ENCODE measurements at places on chromosomes 4 and X. TPM values are rescaled to one million over a fixed set of nuclear protein-coding genes. Genes with fewer than 3 reads are reported as not detected.

Gene AMTN
- not detected for total RNA-seq

Gene LRAT
- total RNA-seq: 2.6 TPM

Gene XAGE1A
- not detected for total RNA-seq

Gene FANCB
- total RNA-seq: 6.2 TPM

Gene SYTL4
- total RNA-seq: 5.2 TPM

Gene VSIG4
- 35.5 TPM for total RNA-seq

Gene MAGEA2
- not detected for total RNA-seq

Gene CNGA2
- total RNA-seq: not detected

Gene HEPH
- total RNA-seq: 2.4 TPM

Gene GIMD1
- total RNA-seq: not detected

GRCh38 chr4:24639714-24640113, 55.4 kb upstream of the DHX15 start:
- DNase-seq: no peak

DNA sequence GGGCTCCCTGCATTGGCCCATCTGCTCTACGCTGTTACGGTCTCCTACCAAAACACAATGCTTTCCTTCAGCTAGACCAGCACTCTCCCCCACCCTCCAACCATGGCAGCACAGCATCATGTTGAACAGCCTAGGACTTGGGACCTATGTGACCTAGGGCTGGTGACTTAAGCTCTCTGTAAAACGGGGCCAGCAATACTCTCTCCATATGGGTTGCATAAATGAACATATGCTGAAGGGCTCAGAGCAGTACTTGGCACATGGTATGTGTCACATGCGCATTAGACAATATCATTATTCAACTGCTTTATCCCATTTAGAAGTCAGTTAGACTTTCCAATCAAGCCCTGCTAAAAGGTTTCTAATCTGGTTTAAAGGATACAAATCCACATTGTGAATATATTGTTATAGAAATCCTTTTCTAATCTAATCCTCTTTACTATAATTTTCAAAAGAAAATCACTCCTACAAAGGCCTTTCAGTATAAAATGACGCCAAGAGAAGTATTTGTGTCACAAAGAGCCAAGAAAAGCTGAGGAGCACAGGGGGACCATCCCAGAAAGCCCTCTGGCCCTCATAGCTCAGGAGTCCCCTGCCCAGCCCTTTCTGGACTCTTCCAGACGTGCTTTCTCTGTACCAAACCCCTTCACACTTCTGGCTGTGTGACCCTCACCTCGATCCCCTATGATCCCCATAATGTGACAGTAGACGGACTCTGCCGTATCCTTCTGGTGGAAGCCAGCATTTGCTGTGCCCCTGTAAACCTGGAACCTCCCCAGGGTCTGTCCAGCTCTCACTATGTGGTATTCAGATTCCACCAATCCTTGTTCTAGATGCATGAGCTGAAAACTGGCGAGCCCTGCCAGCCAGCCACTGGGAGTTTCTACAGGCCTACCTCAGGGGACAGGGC, 42.3 kb downstream of the NSG1 start:
- DNase-seq: no peak

DNA sequence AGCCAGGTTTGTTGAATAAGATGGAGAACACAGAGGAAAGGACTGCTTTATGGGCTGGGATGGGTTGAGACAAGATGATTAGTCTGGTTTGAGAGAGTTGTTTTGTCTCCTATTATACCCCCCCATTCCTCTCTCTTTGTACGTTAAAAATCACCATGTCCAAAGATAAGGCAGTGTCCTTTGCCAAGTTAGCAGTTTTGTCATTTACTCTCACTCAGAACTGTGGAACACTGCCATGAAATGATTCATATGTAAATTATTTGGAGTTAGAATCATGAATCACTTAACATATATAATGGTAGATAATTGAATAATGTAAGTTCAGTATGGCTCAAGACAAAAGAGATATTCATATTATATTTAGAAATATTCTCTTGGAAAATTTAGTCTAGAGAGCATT, 151.3 kb downstream of the DCLK2 start:
- DNase-seq: no peak

DNA sequence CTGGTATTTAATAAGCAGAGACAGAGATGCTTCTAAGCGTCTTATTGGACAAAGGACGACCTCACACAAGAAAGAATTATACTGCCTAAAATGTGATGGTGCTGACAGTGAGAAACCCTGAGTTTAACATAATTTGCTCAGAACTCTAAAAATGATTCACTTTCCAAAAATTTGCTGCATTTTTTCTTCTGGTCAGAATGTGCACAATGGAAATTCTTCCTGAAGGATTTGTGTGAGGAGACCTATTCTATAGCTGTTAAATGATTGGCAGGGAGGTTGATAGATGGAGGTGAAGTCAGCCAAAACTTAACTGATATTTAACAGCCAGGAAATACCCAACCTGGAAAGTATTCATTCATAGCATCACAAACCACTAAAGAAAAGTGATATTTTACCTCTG, 1.7 kb downstream of the MAGEC3 start:
- DNase-seq: no peak

DNA sequence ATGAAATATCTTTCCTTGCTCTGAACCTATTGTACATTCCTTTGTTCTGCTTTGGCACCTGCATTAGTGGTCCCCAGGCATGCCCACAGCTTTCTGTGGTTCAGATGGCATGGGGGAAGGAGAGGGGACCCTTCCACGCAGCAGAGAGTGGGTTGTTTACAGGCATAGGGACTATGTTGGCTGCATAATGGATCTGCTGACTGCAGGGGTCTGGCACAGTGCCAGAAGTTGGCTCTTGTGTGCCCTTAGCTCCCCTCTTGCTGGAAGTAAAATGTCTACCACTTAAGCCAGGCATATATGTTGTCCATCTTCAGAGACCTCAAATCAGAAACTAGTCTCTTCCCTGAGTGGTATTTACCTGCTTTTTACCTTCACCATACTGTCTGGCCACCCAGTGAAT, 651.9 kb upstream of the PCDH7 start:
- no peak for DNase-seq

GRCh38 chr4:34649716-34650115, 1594.6 kb downstream of the ARAP2 start:
- no peak for DNase-seq

- peak; percentile 31 for DNase-seq
Measured at GRCh38 chr4:61200187-61200915, at the start of gene ADGRL3. Gene ADGRL3 (plus strand): TSS chr4:61200326.

DNA sequence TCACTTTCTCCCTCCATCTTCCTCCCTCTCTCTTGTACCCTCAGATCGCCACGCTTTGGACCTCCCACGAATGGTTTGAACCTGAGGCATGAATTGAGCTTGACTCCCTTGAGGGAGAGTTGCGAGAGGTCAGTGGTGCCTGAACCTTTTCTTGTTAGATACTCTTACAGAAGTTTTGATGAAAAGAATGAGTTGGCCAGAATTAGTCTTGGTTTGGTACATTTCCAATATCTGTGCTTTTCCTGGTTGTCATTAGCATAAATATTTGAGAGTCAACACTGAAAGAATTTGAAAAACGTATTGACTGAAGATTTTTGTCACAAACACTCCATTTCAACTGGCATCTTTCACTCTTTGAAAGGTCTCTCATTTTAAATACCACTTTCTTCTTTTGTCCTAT, 510.6 kb upstream of the DIPK2B start:
- no peak for DNase-seq

DNA sequence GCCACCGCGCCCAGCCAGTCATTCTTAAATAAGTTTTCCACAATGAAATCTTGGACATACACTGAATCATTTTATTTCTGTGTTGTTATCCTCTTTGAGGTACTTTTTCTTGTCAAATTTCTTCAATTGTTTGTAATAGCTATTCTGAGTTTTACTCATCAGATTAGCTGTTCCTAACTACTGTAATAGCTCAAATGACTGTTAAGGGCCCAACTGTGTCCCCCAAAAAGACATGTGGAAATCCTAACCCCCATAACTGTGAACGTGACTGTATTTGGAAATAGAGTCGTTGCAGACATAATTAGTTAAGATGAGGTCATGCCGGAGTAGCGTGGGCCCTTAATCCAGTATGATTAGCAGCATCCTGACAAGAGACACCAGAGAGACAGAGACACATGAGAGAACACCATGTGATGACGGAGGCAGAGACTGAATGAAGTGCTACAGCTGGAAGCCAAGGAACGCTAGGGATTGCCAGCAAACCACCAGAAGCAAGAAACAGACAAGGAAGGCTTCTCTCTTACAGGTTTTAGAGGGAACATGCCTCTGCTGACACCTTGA, 22.9 kb downstream of the ACOT9 start:
- no peak for DNase-seq

- DNase-seq: no peak
Measured at GRCh38 chr4:19438233-19438632, 813.5 kb upstream of the SLIT2 start.

DNA sequence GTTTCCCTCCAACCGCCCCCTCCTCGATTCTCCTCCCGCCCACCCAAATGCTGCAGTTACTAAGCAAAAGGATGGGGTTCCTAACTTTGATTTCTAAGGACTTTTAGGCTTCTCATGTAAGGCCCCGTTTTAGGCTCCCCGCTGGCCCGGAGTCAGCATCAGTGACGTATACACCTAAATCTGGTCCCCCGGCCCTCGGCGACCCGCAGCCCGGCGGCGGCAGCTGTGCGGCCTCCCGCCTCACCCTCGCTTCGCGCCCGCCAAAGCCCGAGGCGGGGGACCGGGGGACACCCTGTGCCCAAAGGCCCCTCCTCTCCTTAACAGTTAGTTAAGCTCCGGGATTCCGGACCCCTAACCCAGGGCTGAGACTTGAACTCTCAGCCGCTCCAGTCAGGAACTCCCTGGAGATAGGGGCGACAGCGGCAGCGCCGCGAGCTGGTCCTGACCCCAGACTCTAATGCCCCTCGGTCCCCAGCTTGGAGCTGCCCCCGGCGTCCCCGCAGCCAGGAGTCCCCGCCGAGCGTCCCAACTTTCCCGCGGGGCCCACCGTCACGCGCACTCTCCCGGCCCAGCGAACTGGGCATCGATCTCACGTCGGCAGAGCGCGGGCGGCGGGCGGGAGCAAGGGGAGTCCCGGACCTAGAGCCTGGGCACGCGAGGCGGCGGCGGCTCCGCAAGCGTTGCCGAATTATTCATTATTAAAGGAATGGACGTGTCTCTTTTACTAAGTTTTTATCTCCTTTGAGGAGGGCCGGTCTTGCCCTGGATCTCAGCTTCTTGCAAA, 1.5 kb upstream of the NR3C2 start:
- DNase-seq: no peak

DNA sequence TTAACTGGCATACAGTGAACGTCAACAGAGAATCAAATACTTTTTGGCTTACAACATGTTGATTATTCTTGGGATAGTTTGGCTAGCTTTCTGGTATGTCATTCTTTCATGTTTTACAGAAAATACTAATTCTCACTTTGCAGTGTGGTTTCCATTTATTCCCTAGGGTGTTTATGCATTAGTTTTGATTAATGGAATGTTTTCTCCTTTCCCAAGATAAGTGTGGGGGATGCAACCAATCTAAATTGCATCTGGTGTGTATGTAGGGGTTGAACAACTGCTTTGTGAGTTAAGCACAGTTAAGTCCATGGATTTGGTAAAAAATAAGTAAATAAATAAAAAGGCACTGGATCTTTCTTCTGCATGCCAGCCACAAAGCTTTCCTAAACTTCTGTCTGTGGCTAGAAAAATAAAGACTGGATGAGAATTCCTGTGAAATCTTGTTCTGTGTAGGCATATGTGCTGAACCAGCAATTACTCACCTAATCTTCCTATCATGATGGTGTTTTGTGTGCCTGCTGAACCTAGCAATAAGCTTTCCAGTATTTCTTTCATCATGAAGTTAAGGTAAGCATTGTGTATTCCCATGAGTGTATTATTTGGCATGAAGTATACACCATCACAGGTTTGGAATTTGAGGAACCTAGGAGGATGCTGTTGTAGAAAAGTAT, 50.6 kb upstream of the TENM3 start:
- no peak for DNase-seq

GRCh38 chr4:124018383-124019317, 622.1 kb downstream of the SPRY1 start:
- peak; percentile 35 for DNase-seq

- DNase-seq: no peak
Measured at GRCh38 chrX:151912780-151913179, at the start of gene MAGEA4. Gene MAGEA4 (plus strand): TSS chrX:151912889. CDS start chrX:151923665, 10,776 bp downstream.

- no peak for DNase-seq
Measured at GRCh38 chr4:18404642-18405041, 383.1 kb upstream of the LCORL start.

GRCh38 chr4:152700151-152700550, 20.4 kb upstream of the TMEM154 start:
- no peak for DNase-seq

- DNase-seq: no peak
Measured at GRCh38 chr4:87677731-87678130, 27.7 kb downstream of the DMP1 start.

DNA sequence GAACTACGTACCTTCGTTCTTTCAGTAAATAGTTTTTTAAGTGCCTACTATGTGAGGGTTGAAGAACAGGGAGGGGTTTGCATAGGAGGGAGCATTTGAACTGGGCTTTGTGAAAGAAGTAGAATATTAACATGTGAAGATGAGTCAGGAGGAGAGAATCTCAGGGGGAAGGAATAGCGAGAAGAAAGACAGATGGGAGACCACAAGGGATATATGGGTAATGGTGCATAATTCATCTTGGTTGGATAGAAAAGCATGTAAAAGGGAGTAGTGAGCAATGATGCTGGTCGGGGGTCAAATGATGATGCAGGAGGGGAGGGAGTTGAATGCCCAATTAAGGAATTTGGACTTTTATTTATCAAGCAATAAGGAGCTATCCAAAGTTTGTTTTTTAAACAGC, 52.7 kb downstream of the TMEM164 start:
- DNase-seq: no peak

DNA sequence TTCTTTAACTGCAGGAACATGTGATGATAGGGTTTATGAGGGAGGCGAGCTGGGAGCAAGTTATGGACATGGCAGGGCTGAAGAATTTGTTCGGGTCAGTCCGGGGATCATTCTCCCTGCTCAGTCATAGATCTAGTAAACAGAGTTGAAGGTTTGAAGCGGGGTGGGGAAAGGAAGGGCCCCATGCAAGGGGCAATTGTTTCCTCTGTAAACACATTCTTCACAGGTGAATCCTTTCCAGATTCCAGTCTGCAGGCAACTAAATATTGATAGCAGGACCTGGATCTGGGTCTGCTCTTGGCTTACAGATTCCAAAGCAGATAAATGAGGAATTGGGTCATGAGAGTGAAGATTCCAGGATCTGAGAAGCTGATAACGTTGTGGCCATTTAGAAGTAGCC, 44.3 kb upstream of the ARHGAP24 start:
- DNase-seq: no peak

DNA sequence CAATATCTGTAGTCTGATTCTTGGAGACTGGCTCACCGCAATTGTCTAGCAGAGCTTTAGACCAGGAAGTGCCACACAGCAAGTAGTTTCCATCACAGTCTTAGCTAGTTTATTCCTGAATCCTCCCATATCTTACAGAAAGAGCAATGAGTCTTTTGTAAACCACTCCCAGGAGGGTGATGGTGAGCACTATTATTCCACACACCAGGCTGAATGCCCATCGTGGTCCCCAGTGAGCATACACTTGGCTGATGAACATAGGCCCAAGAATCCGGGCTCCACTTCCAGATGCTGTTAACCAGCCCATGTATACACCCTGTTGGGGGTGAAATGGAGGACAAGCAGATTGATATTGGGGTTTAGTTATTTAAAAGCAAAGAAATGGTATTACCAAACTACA, 39.8 kb downstream of the PLK4 start:
- no peak for DNase-seq

Data from liver (tissue), 10 donors.